Epithelial cell of proximal tubule (primary cell): ENCODE measurements at places on chromosomes 1 and 21. TPM values are rescaled to one million over a fixed set of nuclear protein-coding genes. Genes with fewer than 3 reads are reported as not detected.

Gene OR2L5
- not detected in 2 replicates for total RNA-seq

Gene TMEM125
- total RNA-seq: 4.9 and 7.0 TPM in 2 replicates

Gene SLC5A9
- total RNA-seq: not detected in 2 replicates

Gene SLC9C2
- total RNA-seq: not detected in 2 replicates

Gene SRGAP2C
- total RNA-seq: 11.6 and 13.7 TPM in 2 replicates

Gene G0S2
- total RNA-seq: 12.9 and 41.0 TPM in 2 replicates

Gene TFF3
- 0.29 and 1.0 TPM in 2 replicates for total RNA-seq

Gene NGF
- total RNA-seq: 2.0 and 2.7 TPM in 2 replicates
